ENCODE measurements at places on chromosomes 5 and 9.

DNA sequence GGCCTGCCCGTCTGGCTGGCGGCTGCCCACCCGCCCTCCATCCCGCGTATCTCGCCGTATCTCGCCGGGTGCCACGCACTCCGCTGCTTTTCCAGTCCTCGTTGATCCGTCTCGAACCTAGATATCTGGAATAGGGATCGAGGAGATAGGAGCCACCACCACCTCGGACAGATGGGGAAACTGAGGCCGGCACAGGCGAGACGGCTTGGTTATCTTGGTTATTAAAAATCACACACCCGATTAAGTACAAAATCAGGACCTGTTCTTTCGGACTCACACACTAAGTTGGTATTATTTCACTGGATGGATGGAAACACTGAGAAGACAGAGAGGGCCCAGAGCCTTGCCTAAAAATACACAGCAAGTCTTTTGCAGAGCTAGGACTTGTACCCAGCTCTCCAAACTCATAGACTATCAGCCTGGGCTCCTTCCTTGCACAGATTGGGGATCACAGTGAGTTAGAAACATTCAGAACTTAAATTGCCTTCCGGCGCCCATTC, 678 bp downstream of the SLC26A2 start:
- DNase-seq, result no peak

DNA sequence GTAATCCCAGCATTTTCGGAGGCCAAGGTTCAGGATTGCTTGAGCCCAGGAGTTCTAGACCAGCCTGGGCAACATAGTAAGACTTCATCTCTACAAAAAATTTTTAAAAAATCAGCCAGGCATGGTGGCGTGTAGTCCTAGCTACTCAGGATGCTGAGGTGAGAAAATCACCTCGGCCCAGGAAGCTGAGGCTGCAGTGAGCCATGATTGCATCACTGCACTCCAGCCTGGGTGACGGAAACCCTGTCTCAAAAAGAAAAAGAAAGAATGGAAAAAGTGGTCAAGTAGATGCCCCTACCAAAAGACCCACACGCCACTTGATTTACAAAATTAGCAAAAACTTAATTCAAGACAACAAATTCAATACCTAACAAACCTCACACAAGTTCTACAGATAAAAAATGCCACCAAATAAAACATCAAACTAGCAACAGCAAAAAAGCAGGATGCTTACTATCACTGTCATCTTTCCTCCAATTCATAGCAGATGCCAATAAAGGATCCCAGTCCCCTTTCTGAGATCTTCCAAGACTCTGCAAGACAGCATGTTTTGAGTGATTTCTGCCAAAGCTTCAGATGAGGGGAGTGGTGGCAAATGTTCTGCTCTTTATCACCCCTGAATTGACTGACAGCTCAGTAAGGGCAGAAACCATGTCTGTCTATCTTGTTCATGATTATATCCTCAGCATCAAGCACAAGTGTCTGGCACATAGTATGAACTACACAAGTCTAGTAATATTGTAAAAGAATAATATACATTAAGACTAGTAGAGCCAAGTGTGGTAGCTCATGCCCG, 34.2 kb upstream of the TESK1 start:
- DNase-seq, result no peak

GRCh38 chr9:121499427-121500164, at the start of gene GGTA1:
Gene GGTA1, minus strand, starts transcription at chr9:121499844. Its CDS starts 31,922 bp downstream, at chr9:121467922.
- no peak for DNase-seq

DNA sequence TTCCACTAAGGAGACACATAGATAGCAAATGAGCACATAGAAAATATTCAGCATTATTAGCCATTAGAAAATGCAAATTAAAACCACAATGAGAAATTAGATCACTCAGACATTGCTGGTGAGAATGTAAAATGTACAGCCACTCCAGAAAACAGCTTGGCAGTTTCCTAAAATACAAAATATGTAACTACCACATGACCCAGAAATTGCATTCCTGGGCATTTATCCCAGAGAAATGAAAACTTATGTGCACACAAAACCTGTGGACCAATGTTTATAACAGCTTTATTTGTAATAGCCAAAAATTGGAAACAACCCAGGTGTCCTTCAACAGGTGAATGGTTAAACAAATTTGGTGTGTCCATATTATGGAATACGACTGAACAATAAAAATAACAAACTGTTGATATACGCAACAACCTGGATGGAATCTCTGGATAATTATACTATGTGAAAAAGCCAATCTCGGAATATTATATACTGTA, 34.8 kb upstream of the SHC3 start:
- no peak for DNase-seq

DNA sequence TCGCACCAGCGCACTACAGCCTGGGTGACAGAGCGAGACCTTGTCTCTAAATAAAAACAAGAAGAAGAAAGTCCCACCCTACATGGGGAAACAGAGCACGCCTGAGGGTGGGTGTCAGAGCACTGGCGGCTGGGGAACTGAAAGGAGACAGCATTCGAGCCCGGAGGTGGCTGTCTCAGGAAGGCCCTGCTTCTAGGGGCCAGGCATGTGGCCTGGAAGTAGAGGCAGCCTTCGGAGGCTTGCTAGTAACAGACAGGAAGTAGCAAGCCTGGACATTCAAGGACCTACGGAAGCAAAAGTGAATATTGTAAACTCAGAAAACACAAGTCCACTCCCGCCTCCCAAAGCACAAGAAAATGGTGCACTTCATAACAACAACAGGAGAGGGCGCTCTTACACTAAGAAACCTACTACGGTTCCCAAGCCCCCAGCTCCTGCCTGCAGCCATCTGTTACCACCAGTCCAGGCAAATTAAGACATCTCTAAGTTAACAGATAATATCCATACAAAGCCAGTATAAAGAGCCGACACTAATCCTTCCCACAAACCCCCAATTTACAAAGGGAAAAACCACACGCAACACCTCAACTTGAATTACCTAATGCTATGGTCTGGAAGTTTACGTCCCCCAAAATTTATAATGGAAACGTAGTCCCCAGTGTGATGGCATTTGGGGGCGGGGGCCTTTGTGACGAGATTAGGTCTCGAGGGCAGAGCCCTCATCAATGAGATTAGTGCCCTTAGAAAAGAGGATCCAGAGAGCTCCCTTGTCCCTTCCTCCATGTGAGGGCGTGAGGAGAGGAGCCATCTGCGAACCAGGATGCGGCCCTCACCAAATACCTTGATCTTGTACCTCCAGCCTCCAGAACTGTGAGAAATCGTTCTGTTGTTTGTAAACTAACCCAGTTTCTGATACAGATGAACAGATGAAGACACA, 7.7 kb downstream of the RASGEF1C start:
- DNase-seq, result no peak

- no peak for DNase-seq
Observed at GRCh38 chr5:6745706-6746222, 32.5 kb downstream of the TENT4A start.

GRCh38 chr5:157917491-157917890, 58.5 kb upstream of the CLINT1 start:
- no peak for DNase-seq

All from stimulated activated CD4-positive, alpha-beta T cell treated with anti-CD3 and anti-CD28 coated beads, Interleukin-4, amount 100 ng/mL, for 4 hours (primary cell).